MM.1S (cell line): ENCODE measurements at places on chromosomes 2 and 18.
A peak's percentile ranks its signal among the peaks of the same experiment; 100 is the strongest.

DNA sequence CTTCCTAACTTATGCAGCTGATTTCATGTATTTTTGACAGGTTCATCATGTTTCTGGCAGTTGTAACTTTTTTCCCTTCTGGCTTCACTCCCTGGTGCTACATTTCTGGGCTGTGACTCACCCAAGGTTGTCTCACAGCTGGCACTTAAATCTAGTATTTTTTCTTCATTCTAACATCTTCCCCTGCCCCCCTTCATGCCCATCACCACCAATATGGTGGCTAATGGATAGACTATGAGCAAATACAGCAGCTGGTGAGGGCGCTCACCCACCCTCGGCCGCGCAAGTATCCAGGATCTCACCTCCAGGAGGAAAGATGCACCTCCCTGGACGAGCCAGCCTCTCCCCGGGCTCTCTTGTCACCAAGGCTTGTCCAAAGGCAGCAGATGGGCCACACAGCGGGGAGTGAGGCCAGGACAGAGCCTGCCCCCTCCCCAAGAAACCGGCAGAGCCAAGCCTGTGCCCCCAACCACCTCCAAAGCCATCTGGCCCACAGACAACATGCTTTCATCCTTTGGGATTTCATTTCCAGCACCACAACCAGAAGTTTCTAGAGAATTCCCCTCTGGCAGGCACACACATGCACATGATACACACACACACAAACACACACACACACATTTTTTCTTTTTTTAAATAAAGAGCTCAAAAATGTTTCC lies 39.1 kb downstream of the ATOH8 start:
- no peaks in the 10 kb centered on the region for H3K27me3 ChIP-seq
- DNase-seq: no peak
- no peak overlapping the region for H3K27ac ChIP-seq
- no peak overlapping the region for H3K4me3 ChIP-seq
- H3K36me3 ChIP-seq: no peaks in the 10 kb centered on the region

- no peak overlapping the region for H3K4me3 ChIP-seq
- H3K27ac ChIP-seq: no peak overlapping the region
- H3K27me3 ChIP-seq: no peaks in the 10 kb centered on the region
Observed at GRCh38 chr18:3907955-3908354, 458.0 kb downstream of the TGIF1 start.

DNA sequence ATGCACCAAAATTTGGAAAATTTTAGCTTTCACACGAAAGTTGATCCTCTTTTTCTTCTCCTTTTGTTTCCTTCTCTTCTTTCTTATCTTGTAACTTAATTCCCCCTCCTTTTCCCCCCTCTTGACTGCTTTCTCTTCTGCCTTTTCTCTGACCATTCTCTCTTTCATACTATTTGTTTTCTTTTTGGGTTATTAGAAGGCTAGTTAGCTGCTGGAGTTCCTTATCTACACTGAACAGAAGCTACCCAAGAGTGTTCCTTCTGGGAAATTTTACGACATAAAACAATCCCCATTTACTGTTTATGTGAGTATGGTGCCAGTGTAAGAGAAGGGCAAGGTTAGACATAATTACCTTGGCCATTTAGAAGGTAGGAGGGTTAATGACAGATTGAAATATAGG lies 218.4 kb upstream of the DTNA start:
- no peaks in the 10 kb centered on the region for H3K36me3 ChIP-seq
- DNase-seq: no peak
- no peaks in the 10 kb centered on the region for H3K4me1 ChIP-seq
- no peaks in the 10 kb centered on the region for H3K27me3 ChIP-seq
- no peak overlapping the region for H3K27ac ChIP-seq
- no peak overlapping the region for H3K4me3 ChIP-seq

- no peaks in the 10 kb centered on the region for H3K36me3 ChIP-seq
- peak; percentile 52 for DNase-seq
- peak overlapping the region; percentile 60 for H3K4me3 ChIP-seq
- H3K27me3 ChIP-seq: no peaks in the 10 kb centered on the region
- peak overlapping the region; percentile 83 for H3K27ac ChIP-seq
Observed at GRCh38 chr2:48313036-48313877, 216.7 kb upstream of the STON1 start.

GRCh38 chr18:55268628-55269275 lies 309.5 kb upstream of the CCDC68 start:
- peak overlapping the region; percentile 99 for H3K27ac ChIP-seq
- H3K4me1 ChIP-seq: peaks cover 84% of the 10 kb centered on the region
- DNase-seq: peak; percentile 92
- H3K4me3 ChIP-seq: peak overlapping the region; percentile 16; the same call in 1 of the 2 replicates

GRCh38 chr2:85712849-85713612 lies 18.9 kb downstream of the GNLY start:
- no peak for DNase-seq
- peaks cover 15% of the 10 kb centered on the region for H3K4me1 ChIP-seq
- no peak overlapping the region for H3K27ac ChIP-seq
- H3K36me3 ChIP-seq: no peaks in the 10 kb centered on the region

- H3K27me3 ChIP-seq: peaks cover 13% of the 10 kb centered on the region; the same call in 1 of the 2 replicates
- H3K36me3 ChIP-seq: no peaks in the 10 kb centered on the region
- H3K4me3 ChIP-seq: no peak overlapping the region
Observed at GRCh38 chr2:217959723-217960122, 43.1 kb downstream of the TNS1 start.

GRCh38 chr2:208426412-208427045 lies 19.9 kb downstream of the PTH2R start:
- H3K4me1 ChIP-seq: no peaks in the 10 kb centered on the region
- H3K36me3 ChIP-seq: no peaks in the 10 kb centered on the region
- no peak overlapping the region for H3K27ac ChIP-seq
- DNase-seq: no peak

DNA sequence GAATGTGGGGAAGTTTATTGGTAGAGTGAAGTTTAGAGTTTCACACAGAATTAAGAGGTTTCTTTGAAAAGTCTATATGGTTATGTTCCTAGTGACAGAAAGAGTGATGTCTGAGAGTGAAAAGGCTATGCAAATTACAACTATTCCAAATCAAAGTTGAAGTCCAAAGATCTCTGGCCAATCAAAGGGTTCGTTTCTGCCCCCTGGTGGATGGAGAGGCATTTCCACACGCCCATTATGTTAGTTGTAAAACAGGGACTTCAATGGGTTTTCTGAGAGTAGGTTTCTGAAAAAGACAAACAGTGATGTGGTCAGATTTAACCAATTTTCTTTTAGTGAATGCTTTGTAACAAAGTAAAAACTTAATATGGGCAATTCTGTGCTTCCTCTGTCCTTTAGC lies 441.5 kb upstream of the POU3F3 start:
- H3K4me3 ChIP-seq: no peak overlapping the region
- no peaks in the 10 kb centered on the region for H3K4me1 ChIP-seq
- DNase-seq: peak; percentile 53
- no peaks in the 10 kb centered on the region for H3K36me3 ChIP-seq
- no peaks in the 10 kb centered on the region for H3K27me3 ChIP-seq
- H3K27ac ChIP-seq: no peak overlapping the region
